Hepatic stellate cell (primary cell): ENCODE measurements at places on chromosomes 3 and 15.

- no peak for DNase-seq
These were observed 493.4 kb upstream of the ALCAM start for GRCh38 chr3:104873331-104873730.

- DNase-seq: no peak
These were observed 169.2 kb upstream of the SLC2A2 start for GRCh38 chr3:171195686-171196085.

DNA sequence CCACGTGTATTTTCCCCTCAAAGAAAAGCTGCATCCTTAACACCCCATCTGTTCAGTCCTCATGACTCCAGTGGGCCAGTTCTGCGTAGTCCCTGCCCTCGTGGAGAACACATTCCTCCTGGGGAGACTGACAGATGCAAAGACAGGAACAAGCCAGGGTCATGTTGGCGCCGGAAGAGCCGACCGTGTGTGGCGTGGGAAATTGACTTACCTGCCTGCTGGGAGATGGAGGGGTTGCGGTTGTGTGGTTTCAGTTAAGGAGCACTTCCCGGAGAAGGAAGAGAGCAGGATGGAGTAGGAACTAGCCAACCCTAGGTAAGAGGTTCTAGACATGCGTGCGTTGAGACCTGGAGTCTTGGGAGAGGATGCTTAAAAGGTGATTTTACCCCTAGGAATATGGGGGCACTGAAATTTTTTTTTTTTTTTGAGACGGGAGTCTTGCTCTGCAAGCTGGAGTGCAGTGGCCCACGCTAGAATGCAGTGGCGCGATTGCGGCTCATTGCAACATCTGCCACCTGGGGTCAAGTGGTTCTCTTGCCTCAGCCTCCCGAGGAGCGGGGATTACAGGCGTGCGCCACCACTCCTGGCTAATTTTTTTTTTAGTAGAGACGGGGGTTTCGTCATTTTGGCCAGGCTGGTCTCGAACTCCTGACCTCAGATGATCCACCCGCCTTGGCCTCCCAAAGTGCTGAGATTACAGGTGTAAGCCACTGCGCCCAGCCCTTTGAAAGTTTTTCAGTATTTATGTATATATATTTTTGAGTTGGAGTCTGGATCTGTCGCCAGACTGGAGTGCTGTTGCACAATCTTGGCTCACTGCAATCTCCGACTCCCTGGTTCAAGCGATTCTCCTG is 1.4 kb downstream of the VHL start:
- DNase-seq: no peak

GRCh38 chr15:25803541-25803940 is 59.6 kb downstream of the ATP10A start:
- no peak for DNase-seq

DNA sequence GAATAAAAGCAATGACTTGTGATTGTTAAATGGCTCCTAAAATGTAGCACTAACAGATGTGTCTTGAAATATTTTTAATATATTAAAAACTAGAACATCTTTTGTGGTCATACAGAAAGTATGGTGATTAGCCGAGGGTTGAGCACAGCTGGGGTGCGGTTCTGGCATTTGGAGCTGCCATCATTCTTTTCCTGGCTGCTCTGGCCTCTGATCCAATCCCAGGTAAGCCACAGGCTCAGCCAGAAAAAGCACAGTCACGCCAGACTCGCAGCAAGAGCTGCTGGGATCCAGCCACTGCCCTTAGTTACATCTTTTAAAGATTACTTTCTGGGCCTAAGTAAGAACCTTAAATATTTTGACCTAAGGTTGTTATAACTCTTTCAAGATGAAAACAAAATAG is 196.8 kb downstream of the PLCL2 start:
- DNase-seq: no peak

- DNase-seq: peak; percentile 50
These were observed 14.2 kb downstream of the NR1D2 start for GRCh38 chr3:23959135-23959900.

DNA sequence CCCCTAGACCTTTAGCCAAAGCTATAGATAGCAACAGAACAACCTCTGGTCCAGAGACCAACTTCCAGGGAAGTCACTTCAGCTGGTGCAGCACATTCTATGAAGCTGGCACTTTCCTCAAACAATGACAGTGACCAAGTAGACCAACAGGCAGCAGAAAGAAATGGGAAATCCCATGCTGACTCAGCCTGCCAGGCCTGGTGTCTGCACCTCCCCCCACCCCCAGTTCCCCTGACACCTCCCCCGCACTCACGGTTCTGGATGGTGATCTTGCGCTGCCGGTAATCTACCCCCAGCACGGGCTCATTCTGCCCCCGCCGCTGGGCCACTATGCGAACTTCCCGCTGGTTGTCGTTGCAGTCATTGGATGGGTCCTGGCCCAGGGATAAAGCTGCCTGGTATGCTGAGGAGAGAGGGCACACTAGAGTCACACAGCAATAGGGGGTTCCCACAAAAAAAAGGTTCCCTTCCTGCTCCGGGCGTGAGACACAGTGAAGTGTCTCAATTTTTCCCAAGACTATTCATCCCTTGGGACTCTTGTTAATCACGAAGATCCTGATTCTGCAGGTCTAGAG is 17.0 kb downstream of the ILDR1 start:
- DNase-seq: no peak

DNA sequence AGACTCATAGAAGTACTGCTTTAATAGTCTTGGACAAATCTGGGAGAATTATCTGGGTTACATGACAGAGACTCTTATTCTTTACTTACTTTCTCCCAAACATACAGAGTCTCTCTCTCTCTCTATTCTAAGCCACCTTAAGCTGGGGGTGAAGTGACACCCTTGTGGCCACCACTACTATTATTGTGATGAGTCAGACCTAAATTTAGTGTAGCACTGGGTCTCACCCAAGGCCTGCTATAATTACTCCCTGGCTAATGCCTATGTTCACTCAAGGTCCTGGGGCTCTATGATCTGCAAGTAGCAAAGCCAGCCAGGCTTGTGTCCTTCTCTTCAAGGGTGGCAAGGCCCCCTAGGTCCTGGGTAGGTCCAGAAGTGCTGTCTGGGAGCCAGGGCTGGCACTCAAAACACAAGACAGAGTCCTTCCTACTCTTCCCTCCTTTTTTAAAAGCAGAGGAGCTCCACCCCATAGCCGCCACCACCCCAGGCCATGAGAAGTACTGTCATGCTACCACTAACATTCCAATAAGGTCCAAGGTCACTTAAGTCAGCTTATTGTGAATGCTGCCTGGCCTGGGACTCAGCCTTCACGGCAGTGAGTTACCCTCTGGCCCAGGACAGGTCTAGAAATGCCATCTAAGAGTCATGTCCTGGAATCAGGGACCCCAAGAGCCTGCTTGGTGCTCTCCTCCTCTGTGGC is 183.6 kb downstream of the POLQ start:
- no peak for DNase-seq
